ENCODE measurements at places on chromosomes 5 and 9. TPM values are rescaled to one million over a fixed set of nuclear protein-coding genes. Genes with fewer than 3 reads are reported as not detected.

DNA sequence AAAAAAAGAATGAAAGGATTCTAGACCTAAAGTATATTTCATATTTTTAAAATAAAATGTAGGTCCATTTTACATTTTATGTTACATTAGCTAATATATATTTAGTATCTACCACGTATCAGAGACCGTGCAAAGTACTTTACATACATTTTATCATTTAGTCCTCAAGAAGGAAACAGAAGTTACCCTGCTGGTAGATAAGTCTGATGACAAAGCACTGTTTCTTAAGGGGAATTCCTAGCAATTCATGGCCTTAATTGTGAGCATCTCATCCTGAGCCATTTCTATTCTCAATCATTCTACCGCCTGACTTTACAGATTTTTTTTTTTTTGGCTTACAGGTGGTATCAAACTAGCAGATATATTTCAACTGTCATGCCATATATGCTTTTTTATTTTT, 367.7 kb downstream of the PRELID2 start:
- H3K4me3 ChIP-seq: no peak overlapping the region
- H3K4me1 ChIP-seq: no peaks in the 10 kb centered on the region
- H3K36me3 ChIP-seq: no peaks in the 10 kb centered on the region
- DNase-seq: no peak
- no peak overlapping the region for H3K27ac ChIP-seq

DNA sequence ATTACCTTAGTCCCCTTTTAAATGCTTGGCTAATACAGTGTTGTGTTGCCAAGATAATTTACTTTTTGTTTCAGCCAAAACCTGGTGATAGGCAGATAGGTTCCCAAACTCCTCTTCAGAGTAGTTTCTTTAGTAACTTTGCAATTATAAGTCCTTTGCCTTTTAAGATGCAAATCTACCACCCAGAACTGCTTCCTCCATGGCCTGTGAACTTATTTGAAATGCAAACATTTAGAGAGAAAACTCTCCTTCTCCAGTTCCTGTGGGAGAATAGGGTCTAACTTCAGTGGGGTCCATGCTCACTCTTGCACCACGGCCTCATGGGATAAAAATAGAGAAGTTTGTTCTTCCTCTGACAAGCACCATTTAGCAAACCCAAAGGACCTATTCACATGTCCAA, 1955.4 kb upstream of the CDH6 start:
- no peaks in the 10 kb centered on the region for H3K4me1 ChIP-seq
- H3K36me3 ChIP-seq: no peaks in the 10 kb centered on the region
- no peaks in the 10 kb centered on the region for H3K27me3 ChIP-seq
- no peak overlapping the region for H3K4me3 ChIP-seq
- no peak overlapping the region for H3K27ac ChIP-seq

Gene ANKRD33B
- 6.2 TPM for total RNA-seq

Gene GHR
- not detected for total RNA-seq

Gene IFNB1
- total RNA-seq: 0.58 TPM

All from activated T-cell treated with anti-CD3 and anti-CD28 coated beads, Interleukin-2, amount 50 U/mL, for 72 hours (primary cell).